ENCODE measurements at places on chromosomes 3 and 15.

DNA sequence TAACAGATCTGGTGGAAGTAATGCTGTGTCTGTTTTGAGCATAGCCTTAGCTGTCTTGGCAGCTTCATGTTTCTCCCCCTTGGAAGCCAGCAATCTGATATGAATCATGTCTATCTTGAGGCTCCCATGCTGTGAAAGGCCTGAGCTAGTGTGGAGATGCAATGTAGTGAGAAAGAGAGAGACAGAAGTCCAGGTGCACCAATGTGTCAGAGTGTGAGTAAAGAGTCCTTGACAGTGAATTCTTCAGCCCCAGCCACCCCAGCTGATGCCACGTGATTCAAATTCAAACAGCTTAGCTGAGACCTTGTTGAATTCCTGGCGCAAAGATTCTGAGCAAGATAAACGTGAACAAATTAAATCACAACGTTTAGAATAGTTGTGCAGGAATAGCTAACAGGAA lies 704.2 kb downstream of the EDEM1 start:
- peak; percentile 1 for DNase-seq

DNA sequence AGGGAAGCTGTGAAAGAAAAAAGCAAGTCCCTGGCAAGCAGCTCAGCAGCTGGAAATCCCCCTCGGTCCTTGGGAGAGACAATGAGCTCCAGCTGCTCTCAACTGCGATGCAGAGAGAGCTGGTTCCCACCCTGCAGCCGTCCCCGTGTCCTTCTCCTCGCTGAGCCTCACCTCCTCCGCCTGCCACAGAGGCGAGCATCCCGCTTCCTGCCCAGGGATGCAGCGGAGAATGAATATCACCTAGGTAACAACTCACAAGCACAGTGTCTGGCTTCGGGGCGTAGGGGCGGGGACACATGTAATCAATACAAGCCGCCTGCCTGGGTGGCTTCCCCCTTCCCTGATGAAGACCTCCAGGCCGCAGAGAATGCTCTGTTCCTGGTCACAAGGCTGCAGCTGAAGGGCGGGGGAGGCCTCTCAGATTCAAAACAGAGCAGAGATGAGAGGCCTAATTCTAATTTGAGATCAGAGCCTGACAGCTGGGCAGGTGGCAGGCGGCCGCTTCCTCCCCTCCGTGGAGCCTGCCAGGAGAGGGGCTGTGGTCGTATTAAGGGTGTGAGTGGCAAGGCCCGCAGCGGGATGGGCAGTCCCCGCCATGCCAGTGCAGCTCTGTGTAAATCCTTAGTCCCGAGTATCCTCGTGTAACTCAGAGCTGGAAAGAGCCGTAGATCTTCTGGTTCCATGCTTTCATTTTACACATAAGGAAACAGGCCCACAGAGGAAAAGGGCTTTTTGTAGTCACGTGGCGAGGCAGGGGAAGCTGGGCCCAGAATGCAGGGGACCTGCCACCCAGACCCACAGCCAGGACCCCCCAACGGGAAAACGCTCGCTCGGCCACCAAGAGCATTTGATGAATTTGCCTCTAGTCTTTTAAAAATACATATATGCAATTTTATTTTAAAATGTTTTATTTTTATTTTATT lies 24.3 kb downstream of the ZDHHC19 start:
- peak; percentile 81 for DNase-seq

GRCh38 chr3:73516631-73517030 lies 108.1 kb downstream of the PDZRN3 start:
- peak; percentile 7 for DNase-seq

GRCh38 chr3:173398111-173398479 lies 551 bp downstream of the NLGN1 start:
- peak; percentile 67 for DNase-seq

DNA sequence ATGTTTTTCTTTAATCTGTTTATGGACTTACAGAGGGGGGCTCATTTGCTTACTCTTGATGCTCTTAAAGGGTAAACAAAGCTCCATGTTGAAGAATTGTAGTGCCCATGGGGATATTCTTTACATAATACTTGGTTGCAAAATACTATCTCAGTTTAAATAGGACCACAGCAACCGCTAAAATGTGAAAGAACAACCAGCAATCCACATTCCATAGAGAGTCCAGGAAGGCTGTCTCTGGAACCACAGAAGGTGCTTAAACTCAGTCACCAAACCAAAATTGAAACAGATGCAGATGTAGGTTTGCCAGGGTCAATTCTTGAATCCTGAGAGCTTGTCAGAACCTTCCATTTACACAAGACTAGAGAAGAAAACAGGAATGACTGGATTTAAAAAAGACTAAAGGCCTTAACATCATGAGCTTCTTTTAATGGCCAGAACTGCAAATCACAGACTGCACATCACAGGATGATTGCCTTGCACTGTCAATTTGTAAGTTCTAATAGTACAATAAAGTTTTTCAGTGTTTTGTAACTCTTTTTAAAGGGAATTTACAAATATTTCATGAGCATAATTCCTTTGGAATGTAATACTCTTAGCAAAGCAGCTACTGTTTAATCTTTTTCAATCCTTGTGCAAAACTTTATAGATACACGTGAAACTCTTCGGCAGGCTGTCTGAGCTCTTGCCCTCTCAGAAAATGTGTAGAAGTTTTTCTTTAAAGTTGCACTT lies 661.6 kb downstream of the SI start:
- DNase-seq: no peak

DNA sequence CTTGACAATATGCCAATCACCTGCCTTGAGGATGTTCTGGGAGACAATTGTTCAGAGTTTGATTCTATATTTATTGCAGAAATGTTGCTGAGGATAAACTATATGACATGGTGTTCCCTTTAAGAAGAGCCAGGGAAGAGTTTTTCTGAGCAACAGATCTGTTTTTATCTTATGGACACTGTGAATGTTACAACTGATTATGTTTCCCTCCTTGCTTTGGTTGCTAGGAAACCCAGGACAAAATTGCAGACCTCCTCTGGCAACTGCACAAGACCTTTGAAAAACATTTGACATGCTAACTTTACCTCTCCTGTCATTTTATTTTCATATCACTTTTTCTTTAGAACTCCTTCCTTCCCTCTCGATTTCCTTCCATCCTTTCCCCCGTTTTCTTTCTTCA lies 8.2 kb upstream of the TM6SF1 start:
- no peak for DNase-seq

DNA sequence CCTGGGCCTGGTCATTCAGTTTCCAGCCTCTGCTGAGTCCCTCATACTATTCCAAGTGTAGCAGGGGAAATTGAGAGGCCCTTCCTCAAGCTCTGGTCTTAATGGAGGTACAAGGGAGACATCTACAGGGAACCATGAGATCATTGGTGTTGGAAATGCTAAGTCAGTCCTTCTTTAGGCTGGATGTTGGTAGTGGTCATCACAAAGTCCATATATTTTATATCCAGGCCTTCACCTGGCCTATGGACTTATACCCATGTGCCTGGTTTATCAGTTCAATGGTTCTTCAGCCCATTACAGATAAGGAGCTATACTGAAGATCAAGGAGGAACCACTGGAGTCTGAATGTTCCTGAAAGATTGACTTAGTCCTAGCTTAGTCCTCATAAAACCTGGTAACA lies 135.0 kb downstream of the STAG1 start:
- no peak for DNase-seq

GRCh38 chr3:69370156-69370883 lies 15.6 kb downstream of the FRMD4B start:
- DNase-seq: no peak

DNA sequence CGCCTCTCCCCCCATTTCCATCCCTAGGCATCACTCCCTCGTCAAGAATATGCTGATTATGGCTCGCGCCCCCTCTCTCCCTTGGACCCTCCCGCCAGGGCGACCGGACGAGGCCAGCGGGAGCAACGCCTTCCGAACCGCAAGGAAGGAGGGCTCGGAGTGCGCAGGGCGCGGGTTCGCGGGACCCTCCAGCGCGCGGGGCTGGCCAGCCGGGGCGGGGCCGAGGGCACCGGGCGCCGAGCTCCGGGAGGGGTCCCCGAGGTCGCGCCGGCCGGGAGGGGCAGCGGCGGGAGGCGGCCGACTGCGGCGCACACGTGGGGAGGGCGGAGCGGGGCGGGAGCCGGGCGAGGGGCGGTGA lies 483 bp downstream of the EHD4 start:
- peak; percentile 38 for DNase-seq

- no peak for DNase-seq
Measured at GRCh38 chr15:67146234-67146633, 80.8 kb downstream of the SMAD3 start.

- no peak for DNase-seq
Measured at GRCh38 chr3:172142864-172143451, 103.6 kb downstream of the FNDC3B start.

GRCh38 chr15:83109532-83109931 lies 2.1 kb downstream of the TM6SF1 start:
- no peak for DNase-seq

DNA sequence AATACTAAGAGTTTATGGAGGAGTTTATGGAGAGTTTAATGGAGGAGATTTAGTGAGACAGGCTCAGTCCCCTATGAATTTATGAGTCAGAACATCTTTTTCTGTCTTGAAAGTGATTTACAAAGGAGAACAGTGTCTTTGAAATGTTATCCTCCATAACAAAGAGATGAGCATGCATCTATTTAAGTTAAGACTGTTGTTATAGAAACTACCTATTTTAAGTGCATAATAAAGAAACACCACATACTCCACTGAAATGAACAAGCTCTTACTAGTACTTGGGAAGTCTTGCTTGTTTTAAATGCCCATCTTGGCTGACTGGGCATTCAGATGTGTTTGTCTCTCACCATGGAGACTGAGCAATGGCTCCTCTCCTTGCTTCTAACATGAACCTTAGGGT lies 118.7 kb upstream of the ACP3 start:
- no peak for DNase-seq

GRCh38 chr3:65151666-65152065 lies 463.9 kb upstream of the ADAMTS9 start:
- no peak for DNase-seq

DNA sequence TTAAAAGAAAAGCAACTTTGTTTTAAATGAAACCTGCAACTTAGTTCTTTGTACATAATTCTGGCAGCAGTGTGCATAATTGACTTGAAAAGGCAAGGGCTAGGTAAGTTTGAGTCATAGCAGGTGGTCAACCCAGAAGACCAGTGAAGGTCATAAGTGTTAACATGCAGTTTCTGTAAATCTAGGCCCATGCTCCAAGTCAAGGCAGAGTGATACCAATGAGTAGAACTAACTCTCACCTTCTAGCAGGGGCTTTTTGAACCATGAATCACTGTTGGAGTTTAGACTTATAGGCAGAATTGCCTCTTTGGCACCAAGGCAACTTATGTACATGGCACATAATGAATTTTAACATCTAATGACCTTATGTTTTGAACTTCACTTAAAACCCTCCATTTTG lies 29.5 kb upstream of the IL20RB start:
- no peak for DNase-seq

- no peak for DNase-seq
Measured at GRCh38 chr3:122092460-122093165, 37.5 kb downstream of the CD86 start.

GRCh38 chr15:90419738-90420406 lies 31.8 kb downstream of the IQGAP1 start:
- DNase-seq: no peak

DNA sequence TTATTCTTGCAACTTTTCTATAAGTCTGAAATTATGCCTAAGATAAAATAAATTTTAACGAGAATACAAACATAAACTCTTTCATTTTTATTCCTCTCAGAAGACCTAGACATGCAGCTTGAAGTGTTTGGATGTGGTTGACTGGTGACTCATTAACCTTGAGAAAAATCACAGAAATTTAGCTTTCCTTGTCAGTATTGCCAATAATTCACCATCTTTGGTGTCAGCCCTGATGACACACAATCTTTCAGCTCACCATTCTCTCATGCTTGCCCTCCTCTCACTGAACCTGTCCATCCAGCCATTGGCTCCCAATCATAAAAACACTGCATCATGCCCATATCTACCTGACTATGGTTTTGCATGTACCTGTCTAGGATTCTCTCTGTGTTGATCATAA lies 22.6 kb upstream of the TNFAIP8L3 start:
- no peak for DNase-seq

DNA sequence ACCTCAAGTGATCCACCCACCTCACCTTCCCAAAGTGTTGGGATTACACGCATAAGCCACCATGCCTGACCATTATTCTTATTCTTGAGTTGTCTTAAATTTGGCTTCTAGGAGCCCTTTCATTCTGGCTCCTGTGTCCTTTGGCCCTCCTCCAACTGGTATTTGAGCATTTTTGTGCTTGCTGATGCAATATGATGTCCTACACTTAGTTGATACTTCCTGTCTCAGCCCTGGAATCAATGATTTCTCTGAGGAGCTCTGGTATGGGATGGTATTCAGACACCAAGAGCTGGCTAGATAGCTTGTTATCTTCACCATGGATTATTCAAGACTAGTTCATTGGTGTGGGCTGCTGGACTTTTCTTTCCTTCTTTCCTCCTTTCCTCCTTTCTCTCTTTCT lies 25.4 kb downstream of the ZNF621 start:
- DNase-seq: no peak

- DNase-seq: no peak
Measured at GRCh38 chr15:70195587-70196305, 98.0 kb upstream of the TLE3 start.

GRCh38 chr15:62124973-62125303 lies 40.1 kb downstream of the C2CD4B start:
- peak; percentile 36 for DNase-seq

DNA sequence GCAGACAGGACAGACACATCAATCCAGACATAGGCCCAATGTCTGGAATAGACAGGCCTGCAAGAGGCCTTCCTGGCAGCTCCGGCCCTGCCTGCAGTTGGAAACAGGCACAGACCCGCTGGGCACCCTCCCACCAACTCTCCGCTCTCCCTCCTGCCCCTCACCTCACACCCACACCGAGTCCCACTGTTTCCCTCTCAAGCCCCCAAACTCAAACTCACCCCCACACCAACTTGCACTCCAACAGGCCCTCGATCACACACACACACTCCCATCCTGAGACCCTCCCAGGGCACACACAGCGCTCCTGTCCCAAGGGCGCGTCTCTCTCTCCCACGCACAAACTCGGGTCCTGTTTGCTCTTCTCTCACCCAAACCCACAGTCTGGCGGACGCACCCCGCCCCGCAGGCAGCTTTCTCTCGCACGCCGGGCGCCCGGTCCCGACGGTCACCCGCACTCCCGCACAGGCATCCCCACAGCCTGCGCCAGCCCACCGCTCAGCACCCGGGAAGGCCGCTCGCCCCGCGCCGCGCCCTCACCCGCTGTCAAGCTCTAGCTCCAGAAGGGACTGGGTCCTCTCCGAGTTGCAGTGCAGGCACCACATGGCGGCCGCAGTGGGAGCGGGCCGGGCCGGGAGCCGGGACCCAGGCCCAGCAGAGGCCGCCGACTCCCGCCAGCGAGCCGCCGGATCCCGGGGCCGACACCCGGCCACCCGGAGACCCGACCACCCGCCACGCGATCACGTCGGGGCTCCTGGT lies 106.2 kb downstream of the IQSEC1 start:
- DNase-seq: no peak

DNA sequence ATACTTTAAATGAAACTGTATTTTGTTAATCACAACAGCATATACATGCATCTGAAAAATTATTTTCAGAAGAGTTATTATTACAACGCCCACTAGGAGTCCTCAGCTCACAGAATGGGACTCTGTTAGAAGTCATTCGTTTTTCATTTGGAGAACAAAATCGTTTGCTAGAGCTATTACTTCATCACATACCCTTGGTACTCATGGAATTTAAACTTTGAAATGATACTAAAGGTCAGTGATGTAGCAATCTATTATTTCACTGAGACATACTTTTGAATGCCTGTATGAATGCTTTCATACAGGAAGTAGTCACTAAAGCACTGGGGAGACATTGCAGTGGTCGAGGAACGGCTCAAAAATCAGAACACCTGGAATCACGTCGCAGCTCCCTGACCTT lies 198.1 kb downstream of the MBNL1 start:
- no peak for DNase-seq

GRCh38 chr3:83002869-83003445 lies 1241.5 kb upstream of the GBE1 start:
- peak; percentile 67 for DNase-seq
